ENCODE measurements at places on chromosomes 13 and 19.

DNA sequence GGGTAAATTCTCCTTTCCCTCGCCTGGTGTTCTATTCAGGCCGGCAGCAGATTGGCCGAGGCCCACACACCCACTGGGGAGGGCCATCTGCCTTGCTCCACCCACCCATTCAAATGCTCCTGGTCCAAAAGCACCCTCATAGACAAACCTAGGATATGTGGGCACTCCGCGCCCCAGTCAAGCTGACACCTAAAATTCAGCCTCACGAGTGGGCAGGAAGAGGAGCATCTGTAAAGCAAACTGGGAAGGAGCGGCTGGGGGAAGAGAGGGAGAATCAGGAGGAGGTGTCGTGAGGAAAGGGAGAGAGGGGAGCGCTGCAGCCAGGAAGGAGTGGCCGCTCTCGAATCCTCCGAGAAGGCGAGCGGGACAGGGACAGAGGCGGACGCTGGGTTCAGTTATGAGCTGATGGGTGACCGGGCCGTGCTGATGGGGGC is 136.9 kb downstream of the USP12 start:
- H3K4me1 ChIP-seq: peaks cover 18% of the 10 kb centered on the region
- H3K36me3 ChIP-seq: no peaks in the 10 kb centered on the region
- H3K27ac ChIP-seq: no peak overlapping the region
- DNase-seq: no peak
- H3K27me3 ChIP-seq: peaks cover 4% of the 10 kb centered on the region

DNA sequence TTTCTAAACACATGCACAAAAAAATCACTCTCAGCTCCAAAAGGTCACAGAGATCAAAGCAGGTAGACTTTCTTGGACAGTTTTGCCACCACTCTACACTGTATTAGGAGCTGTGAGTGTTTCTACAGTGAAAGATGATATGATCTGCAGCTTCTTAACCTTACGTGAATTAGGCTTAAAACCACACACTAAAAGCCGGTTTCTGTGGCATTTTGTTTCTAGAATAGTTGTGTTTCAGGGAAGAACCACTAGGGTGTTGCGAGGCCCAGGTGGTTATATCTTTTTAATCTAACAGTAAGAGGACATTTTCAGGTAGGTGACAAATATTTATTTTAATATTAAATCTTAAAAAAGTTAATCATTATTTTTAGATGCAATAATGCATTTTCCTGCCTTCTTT is 216.4 kb downstream of the KLF5 start:
- no peak for DNase-seq
- H3K27ac ChIP-seq: no peak overlapping the region
- no peak overlapping the region for H3K4me3 ChIP-seq
- H3K4me1 ChIP-seq: peaks cover 4% of the 10 kb centered on the region
- no peaks in the 10 kb centered on the region for H3K36me3 ChIP-seq

DNA sequence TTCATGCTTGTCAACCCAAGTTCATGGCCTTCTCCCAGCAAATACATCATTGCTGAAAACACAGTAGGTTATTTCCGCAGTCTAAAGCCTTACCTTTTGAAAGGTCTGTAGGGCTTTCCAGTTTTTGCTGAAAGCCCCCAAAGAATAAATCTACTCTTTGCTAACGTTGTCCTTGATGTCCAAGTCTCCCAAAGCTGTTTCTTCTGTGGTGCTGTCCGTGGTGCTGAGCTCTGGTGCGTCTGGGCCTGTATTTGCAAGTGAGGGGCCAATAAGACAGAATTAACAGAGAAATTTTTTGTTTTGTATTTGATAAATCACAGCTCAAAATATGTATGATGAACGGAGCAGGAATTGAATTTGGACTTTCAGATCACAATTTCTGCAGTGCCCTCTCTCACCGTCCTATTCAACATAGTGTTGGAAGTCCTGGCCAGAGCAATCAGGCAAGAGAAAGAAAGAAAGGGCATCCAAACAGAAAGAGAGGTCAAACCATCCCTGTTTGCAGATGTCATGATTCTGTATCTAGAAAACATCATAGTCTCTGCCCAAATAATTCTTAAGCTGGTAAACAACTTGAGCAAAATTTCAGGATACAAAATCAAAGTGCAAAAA is 9.8 kb upstream of the LGALS16 start:
- H3K4me1 ChIP-seq: no peaks in the 10 kb centered on the region
- no peaks in the 10 kb centered on the region for H3K36me3 ChIP-seq
- DNase-seq: no peak
- no peak overlapping the region for H3K27ac ChIP-seq
- H3K27me3 ChIP-seq: no peaks in the 10 kb centered on the region

- H3K27me3 ChIP-seq: no peaks in the 10 kb centered on the region
- peaks cover 23% of the 10 kb centered on the region for H3K4me1 ChIP-seq
- H3K27ac ChIP-seq: no peak overlapping the region
- no peak overlapping the region for H3K4me3 ChIP-seq
These were observed 104.6 kb upstream of the GJB6 start for GRCh38 chr13:20336761-20337160.
